Stimulated activated CD4-positive, alpha-beta T cell treated with anti-CD3 and anti-CD28 coated beads, Interleukin-12 subunit alpha, Interleukin-12 subunit beta, amount 100 ng/mL, for 48 hours (primary cell): ENCODE measurements at places on chromosomes 5 and 9.

DNA sequence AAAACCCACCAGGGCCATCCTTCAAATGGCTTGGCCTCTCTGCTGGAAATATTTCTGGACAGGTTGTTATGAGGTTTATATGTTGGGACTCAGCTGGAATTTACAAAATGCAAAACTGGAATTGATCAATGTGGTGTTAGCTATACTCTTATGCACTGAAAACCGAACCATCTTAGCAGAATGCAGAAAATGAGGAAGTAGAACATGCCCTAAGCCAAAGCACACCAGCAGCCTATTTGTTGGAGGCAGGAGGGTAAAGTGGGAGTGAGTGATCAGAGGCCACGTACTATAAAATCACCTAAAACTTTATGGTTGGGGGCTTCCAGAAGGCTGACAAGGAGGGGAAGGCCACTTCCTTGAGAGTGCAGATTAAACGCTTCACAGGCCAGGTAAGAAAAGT lies 63.6 kb upstream of the C5orf63 start:
- DNase-seq, result no peak

- no peak for DNase-seq
Observed at GRCh38 chr5:34609951-34610441, 46.1 kb upstream of the RAI14 start.

- no peak for DNase-seq
Observed at GRCh38 chr5:150137168-150137957, 18.3 kb downstream of the PDGFRB start.

- no peak for DNase-seq
Observed at GRCh38 chr5:71681296-71681695, 37.8 kb upstream of the CARTPT start.

DNA sequence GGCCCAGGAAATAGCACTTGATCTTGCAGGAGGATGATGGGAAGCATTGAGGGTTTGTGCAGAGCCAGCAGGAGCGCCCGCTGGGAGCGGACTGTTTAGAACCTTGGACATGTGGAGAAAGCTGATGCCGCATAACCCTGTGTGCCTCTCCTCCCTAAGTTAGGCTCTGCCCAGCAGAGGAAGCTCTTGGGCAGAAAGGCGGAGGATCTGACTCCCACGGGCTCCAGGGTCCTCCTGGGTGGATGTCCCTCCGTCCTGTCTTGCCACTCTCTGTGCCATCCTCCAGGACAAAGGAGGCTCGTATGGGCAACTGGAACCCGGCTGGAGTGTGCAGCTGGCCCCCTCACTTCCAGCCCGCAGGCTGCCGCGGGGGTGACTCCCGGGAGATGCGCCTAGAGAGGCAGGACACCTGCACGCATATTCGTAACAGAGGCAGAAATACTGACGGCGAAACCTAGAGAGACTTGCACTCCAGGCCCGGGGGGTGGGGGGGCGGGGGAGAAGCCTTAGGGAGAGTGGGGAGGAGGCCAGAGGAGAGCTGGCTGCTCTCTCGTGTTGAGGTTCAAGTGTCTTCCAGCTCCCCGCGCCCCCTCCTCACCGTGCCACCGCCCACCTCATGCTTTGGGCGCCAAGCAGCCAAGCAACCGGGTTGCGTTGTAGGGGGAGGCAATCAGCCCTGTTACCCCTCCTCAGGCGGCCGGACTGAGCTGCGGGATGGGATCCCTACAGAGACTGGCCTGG lies 5.4 kb upstream of the FOXE1 start:
- DNase-seq, result no peak

GRCh38 chr5:160287378-160288051 lies 24.8 kb downstream of the CCNJL start:
- no peak for DNase-seq

GRCh38 chr9:108244686-108245085 lies 611.1 kb downstream of the ACTL7B start:
- no peak for DNase-seq

- no peak for DNase-seq
Observed at GRCh38 chr9:110579034-110579861, at the start of gene SVEP1. TSS of gene SVEP1 (minus strand) at chr9:110579741. CDS start at chr9:110579543, 198 bp downstream.

GRCh38 chr5:21680196-21680595 lies 1172.9 kb downstream of the CDH12 start:
- no peak for DNase-seq

GRCh38 chr5:135218486-135218755 lies 180.6 kb downstream of the MACROH2A1 start:
- DNase-seq, result no peak

DNA sequence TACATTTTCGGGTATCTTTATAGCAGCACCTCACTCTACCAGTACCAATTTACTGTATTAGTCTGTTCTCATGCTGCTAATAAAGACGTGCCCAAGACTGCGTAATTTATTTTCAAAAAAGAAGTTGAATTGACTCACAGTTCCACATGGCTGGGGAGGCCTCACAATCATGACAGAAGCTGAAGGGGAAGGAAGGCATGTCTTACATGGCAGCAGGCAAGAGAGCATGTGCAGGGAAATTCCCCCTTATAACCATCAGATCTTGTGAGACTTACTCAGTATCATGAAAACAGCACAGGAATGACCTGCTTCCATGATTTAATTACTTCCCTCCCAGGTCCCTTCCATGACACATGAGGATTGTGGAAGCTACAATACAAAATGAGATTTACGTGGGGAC lies 602.6 kb upstream of the DAB2 start:
- DNase-seq, result no peak

- peak; percentile 60 for DNase-seq
Observed at GRCh38 chr5:923281-923873, 30.7 kb downstream of the TRIP13 start.

GRCh38 chr9:16960084-16960483 lies 89.6 kb upstream of the BNC2 start:
- DNase-seq, result no peak

GRCh38 chr5:139711067-139711905 lies 63.1 kb downstream of the CXXC5 start:
- DNase-seq, result peak; percentile 28

- DNase-seq, result no peak
Observed at GRCh38 chr5:62263401-62263800, 42.6 kb upstream of the KIF2A start.

DNA sequence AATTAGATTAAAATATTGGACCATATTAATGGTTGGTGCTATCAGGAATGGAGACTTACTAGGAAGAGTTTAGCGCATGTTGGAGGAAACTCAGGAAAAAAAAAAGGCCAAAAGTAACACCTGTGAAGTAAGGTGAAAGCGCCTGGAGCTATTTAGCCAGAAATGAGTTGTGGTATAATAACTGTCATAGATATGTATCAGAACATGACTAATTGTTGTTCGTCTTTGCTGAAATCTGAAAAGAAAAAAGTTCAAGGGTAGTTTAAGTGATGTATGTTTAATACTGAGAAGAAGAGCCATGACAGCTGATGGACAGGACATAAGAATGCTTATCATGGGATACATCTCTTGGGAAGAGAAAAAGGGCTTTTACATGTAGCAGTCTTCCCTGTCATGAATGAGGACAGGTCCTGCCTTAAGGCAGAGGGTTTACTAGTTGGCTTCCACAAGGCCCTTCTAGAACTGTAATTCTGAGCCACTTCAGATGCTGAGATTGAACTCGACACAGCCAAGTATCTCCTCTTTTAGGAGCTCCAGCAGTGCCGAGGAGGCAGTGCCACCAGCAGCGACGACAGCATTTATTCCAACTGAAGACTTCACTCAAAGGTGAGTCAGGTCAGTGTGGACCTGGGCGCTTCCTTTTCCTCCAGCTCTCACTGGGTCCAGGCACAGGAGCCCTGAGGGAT lies 940 bp upstream of the CAMK4 start:
- DNase-seq, result no peak

DNA sequence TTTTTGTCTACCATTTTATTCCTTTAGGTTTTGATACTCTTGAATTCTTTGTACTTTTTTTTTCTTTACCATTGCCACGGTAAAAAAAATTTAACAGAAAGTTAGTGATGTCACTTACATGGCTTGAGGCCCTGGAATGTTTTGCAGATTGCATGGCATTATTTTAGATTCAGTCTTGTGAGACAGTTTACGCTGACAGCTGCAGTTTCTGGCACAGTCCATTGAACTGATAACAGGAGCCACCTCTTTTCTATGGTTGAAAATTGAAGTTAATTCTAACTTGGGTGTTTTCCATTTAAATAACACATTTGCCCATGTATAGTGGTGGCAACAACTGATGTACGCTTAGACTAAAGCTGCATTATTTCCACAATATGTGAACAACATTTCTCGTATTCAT lies 1028.5 kb downstream of the CDH18 start:
- no peak for DNase-seq

DNA sequence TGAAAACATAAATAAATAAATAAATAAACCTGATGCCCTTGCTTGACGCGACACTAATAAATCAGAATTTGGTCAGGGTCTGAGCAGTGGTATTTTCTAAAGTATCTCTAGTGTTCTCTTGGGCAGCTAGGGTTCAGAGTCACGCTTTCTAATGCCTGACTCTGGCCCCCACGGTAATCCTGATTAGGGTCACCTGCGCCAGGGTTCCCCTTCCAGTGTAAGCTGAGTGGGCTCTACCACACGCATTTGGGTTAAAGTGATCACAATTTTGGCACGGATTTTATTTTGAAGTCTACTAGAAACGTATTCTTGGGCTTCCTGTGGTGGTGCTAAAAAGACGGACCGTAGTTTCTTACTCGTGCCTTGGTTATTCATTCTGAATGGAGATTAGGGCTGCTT lies 651 bp downstream of the TTC1 start:
- no peak for DNase-seq

DNA sequence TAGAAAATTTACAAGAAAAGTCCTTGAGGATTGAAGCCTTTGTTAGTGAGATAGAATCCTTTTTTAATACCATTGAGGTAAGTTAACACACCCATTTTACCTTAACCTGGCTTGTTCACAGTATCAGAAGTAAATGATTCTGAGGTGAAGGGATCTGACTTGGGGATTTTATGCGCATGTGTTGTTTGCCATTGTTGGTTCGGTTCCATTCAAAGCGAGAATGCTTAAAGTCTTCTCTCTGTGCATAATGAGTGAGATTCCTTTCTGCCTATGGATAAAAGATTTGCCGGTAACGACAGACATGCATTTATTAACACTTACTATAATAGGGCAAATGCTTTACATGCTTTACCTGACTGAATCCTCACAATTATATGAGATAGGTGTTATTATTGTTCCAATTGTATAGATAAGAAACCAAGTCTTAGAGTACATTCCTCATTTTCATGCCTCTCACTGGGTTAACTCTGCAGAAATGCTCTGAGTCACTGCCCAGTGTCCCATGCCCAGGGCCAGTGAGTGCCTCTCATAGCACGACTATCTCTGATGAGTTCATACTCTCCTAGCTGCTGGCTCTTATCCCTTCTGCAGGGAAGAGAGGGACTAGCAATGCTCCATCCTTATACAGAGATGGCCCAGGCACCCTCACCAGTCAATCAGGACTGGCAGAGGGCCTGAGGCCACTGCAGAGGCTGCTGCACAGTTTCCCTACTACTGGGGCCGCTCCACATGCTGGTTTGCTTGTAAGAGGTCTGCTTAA lies 54.4 kb downstream of the CMYA5 start:
- no peak for DNase-seq

DNA sequence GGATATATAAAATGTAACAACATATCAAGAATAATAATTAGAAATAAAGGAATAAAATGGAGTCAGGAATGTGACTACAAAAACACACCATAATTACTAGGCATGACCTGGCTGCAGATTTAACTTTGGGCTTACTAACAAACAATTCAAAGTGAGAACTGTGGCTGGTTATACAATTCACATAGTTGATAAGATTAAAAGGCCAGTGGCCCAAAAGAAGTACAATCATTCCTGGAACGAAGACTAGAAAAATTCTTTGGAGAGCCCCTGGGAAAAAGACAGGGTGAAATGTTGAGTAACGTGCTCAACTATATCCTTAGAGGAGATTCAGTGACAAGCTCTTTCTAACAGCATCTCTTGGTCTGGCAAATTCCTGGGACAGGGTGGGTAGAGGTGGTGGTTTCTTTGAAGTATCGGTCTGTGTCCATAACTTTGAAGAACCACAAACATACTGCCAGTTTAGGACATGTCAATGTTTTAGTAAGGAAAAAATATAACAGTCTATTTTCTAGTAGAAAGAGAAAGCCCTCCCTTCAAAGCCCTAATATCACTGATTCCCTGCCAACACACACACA lies 75.0 kb upstream of the IL6ST start:
- DNase-seq, result no peak

- DNase-seq, result no peak
Observed at GRCh38 chr5:111762895-111763294, 5.9 kb upstream of the NREP start.

DNA sequence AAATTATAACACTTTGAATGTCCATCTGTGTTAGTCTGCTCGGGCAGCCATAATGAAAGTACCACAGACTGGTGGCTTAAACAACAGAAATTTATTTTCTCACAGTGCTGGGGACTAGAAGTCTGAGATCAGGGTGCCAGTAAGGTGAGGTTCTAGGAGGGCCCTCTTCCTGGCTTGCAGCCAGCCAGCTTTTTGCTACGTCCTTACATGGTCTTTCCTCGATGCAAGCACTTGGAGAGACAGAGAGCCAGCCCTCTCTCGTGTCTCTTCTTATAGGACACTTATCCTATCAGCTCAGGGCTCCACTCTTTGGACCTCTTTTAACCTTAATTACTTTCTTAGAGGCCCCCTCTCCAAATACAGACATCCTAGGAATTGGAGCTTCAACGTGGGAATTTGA lies 351.8 kb downstream of the SPOCK1 start:
- DNase-seq, result no peak

- DNase-seq, result no peak
Observed at GRCh38 chr5:4212071-4212739, 616.6 kb downstream of the IRX1 start.

- no peak for DNase-seq
Observed at GRCh38 chr5:178449163-178450070, 140.8 kb downstream of the COL23A1 start.

GRCh38 chr9:25261445-25261844 lies 416.8 kb downstream of the TUSC1 start:
- DNase-seq, result no peak

- no peak for DNase-seq
Observed at GRCh38 chr9:81526587-81526986, 162.8 kb downstream of the TLE1 start.

DNA sequence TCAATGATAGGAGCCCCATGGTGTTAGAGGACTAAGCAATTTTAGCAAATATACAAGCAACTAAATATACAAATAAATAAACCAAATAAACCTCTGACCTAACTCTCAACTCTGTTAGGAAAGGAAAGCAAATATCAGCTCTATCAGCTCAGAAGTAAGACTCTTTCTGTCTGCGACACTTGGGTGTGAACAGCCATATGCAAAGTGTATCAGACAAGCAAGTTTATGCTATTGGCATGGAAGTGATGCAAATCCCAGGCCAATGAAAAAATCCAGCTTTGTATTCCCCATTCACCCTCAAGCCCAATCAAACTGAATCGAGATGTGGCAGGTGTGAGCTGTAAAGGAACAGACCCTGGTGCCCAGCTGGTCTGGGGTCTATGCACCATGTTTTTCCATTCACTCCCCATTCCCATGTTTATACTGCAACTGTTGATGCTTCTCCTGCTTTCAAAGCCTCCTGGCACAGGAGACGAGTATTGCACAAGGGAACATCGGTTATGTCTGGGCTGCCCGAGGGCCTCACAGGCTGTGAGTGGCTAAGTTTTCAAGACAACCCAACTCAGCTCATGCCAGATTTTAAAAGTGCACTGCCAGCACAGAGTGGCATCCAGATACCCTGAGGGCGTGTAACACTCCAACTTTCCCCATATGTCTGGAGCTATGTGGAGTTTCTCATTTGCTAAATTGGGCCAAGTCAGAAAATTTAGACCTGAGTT lies 73.1 kb downstream of the FEM1C start:
- DNase-seq, result no peak
